ENCODE measurements at places on chromosomes 3 and 15.

GRCh38 chr15:80977627-80978036, 12.0 kb downstream of the MESD start:
- peak; percentile 74 for DNase-seq

- DNase-seq, result no peak
These were observed 113.4 kb downstream of the CD47 start for GRCh38 chr3:107977221-107978130.

DNA sequence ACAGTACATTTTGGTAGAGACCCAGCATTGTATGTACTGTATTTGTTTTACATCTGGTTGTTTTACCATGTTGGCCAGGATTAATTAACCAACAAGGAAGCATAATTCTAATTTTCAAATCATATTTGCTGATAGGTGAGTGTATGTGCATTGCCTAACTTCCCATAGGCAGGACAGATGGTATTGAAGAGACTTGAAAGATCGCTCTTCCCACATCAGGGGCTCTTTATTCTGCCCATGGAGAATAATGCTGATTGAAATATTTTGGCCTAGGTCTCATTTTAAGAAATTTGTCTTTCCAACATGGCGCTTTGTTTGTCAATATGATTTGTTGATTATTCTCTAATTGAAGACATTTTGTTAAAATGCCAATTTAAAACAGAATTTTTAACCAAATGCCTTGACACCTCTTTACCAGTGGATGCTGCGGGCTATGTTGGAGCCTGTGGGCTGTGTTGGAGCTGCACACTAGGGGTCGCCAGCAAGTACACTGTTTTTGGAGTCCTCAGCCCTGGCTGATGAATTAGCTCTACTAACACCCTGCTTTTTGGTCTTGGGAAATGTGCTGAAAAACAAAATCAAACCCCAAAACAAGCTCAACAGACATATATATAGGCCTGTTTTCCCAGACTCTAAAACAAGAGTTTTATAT, 5.3 kb downstream of the P2RY12 start:
- peak; percentile 13 for DNase-seq

DNA sequence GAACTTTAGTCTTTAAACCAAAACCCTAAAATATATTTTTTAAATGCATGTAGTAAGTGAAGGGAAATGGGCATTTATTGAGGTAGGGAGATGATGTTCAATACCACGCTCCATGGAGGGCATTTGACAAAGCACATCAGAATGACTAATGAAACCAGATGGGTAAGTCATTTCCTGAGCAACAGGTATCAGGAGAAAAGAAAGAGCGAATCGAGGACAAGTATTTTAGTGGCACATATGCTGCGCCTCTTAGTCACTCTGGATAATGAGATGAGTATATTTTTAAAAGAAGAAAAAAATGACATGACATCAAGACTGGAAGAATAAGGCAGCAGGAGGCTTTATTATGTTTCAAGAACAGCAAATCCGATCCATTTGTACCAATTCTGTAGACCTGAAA, 129.0 kb upstream of the ARHGEF3 start:
- DNase-seq, result no peak

DNA sequence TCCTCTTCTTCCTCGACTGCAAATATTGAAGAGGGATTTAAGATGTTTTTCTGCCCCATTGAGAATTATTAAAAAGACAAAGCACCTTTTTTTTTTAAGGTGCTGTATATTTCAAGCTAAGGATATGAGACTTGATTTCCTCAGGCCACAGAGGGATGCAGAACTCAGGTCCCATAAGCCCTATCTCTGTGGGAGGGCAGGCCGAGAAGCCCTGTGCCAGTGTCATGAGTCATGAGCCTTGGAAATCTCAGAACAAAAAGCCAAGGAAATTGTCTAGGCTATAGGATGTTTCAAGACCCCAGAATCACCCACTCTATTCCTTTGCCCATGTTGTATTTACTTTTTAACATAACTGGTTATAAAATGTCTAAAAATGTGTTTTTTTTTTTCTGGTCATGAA, 7.3 kb downstream of the ESYT3 start:
- no peak for DNase-seq

- DNase-seq, result no peak
These were observed 72.6 kb upstream of the CTXND1 start for GRCh38 chr15:80324545-80325080.

DNA sequence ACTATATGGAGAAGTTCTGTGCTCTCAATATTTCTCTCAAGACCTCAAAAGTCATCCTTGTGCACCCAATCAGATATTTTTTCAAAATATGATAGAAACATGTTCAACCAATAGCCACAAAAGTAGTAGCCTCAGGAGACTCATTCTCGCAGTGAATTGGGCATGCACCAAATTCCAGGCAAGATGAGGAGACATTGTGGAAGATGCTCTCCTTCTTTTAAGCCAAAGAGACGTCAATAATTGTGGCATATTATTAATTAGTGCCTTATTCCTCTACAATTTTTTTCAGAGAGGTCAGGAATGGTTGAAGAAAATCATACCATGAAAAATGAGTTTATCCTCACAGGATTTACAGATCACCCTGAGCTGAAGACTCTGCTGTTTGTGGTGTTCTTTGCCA, at the start of gene OR5K2:
OR5K2 (plus strand) TSS at position 301 of the 400 bp plus-strand sequence; CDS start at position 301, 0 bp downstream.
- DNase-seq, result no peak

- DNase-seq, result no peak
These were observed 14.8 kb downstream of the FYCO1 start for GRCh38 chr3:45980819-45981218.

DNA sequence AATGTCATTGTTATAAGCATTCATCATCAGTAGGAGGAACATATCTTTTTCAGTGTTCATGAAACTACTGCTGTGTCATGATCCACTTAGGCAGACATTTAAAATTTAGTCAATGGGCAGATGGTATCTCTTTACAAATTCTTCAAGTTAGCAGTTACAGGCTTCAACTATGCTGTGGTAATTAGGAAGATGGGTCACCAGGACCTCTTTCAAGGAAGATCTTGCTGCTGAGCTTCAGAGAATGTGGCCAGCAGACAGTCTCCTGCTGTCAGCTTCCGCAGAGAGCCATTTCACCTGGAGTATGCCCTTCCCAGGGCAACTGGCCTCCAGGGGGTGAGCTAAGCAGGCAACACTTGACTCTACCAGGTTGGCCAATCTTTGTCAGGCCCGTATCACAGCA, 19.4 kb downstream of the IFT57 start:
- DNase-seq, result no peak

DNA sequence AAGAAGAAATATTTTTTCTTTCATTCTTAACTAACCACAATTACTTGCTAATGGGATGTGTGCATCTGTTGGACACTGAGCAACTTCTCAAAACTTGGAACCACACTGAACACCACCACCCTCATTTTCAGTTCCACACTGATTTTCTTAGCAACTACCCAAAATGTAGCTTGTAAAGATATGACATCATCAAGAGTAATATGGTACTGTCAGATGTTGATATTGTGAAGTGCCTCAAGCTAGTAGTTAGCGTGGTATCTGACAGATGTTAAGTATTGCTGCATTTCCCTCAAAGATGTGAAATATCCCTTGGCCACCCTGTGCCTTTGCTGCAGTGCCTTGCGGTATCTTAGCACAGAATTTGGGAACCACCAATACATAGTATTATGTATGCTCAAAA, 9.3 kb downstream of the RFTN1 start:
- DNase-seq, result no peak

DNA sequence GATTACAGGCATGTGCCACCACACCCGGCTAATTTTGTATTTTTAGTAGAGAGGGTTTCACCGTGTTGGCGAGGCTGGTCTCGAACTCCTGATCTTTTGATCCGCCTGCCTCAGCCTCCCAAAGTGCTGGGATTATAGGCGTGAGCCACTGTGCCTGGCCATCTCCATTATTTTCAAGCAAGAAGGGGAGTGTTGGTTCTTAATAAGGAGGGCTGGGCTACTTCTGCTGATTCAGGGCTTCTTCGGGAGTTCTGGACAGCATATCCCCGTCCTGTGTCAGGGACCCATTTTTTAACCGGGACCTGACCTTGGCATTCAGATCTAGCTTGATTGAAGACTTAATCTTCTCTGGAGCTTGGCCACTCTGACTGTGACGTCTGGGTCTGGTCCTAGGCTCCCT, 74.1 kb upstream of the SYN2 start:
- DNase-seq, result no peak

- DNase-seq, result peak; percentile 82
These were observed at the start of gene CSK for GRCh38 chr15:74781431-74782258. Gene CSK (plus strand): TSS chr15:74782080. CDS start chr15:74798298, 16,218 bp downstream.

DNA sequence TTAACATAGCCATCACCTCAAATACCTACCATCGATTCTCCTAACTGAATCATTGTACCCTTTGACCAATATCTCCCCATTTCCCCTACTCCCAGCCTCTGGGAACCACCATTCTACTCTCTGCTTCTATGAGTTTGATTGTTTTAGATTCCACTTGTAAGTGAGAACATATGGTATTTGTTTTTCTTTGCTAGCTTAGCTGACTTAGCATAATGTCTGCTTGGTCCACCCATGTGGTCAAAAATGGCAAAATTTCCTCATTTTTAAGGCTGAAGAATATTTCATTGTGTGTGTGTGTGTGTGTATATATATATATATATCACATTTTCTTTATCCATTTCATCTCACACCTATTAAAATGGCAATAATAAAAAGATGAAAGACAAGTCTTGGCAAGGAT, 469.3 kb downstream of the FHIT start:
- no peak for DNase-seq

DNA sequence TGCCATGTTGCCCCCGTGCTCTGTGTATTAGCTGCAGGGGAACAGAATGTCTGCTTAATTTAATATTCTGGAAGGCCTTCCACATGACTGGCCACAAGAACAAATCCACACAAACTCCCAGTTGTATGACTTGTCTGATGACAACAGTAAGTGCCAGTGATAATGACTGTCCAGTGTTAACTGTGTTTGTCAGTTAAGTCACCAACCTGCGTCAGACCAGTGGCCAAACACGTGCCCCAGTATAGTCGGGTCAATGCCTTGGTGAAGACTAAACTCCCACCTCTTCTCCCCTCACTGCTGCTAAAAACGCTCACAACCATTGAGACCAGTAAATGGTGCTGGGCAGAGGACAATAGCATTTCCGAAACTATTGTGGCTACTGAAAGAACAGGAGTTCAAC, 9.8 kb upstream of the ATP13A5 start:
- no peak for DNase-seq

- no peak for DNase-seq
These were observed 93.3 kb upstream of the SLC7A14 start for GRCh38 chr3:170679190-170679589.

DNA sequence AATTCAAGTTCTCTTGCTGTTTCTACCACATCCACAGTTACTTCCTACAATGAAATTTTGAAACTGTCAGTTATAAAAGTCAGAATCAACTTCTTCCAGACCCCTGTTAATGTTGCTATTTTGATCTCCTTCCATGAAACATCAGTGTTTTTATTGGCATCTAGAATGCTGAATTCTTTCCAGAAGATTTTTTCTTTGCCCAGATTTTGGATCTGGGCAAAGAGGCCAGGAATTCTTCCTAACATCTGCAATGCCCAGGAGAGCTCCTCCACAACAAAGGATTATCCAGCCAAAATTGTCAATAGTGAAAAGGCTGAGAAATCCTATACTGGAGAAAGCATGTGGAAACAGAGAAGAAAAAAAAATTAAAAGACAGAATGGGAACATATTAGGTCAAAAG, 75.5 kb downstream of the SERPINI1 start:
- no peak for DNase-seq

- DNase-seq, result peak; percentile 90
These were observed 18.8 kb upstream of the IQSEC1 start for GRCh38 chr3:13091898-13092611.

DNA sequence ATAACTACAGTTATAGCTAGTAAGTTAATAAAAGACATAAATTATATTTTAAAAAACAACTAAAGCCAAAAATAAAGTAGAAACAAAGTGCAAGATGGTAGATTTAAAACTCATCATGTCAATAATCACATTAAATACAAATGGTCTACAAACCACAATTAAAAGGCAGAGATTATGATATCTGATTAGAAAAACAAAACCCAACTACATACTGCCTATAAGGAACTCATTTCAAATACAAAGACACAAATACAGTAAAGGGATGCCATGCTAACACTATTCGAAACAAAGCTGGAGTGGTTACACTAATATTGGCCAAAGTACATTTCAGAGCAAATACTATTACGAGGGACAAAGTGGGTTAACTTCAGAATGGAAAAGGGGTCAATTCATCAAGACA, 426.5 kb downstream of the SHQ1 start:
- DNase-seq, result no peak

- no peak for DNase-seq
These were observed 462.1 kb upstream of the NR2F2 start for GRCh38 chr15:95868450-95868849.

- DNase-seq, result no peak
These were observed 28.3 kb downstream of the FOXL2NB start for GRCh38 chr3:138975351-138975750.

DNA sequence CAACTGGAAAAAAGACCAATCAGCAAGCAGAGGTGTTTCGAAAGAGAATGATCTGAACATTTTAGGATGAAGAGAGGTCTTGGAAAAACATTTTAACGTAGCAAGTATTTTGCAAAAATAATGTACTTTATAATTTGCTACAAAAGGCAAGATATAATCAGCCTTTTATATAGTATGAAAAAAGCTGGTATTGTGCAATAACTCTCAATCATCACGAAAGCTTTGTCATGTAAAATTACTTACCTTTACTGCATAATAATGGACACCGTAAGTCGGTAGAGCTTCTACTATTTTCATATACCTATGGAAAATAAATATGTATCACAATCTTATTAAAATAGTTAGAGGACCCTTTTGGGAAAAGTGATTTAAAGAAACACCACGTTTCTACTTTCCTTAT, 95.7 kb upstream of the LMOD3 start:
- no peak for DNase-seq

DNA sequence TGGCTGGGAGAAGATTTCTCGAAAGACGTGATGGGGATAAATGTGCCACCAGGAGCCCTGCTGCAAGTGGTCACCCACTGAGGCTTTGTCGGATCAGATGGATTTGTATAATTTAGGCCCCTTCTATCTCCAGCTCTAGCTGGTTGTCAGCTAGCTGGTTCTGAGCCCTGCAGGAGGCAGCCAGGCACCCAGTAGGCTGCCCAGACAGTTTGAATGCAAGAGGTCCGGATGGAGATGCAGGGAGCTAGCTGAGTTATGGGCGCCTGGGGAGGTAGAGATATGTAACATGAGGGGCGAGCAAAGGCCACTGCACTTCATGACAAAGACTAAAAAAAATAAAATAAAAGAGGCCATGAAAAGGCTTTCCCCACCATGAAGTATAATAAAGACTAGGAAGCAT, 35.1 kb upstream of the ADPGK start:
- DNase-seq, result no peak

- no peak for DNase-seq
These were observed 45.5 kb downstream of the GPR149 start for GRCh38 chr3:154384479-154384878.

- DNase-seq, result no peak
These were observed 81.9 kb downstream of the MITF start for GRCh38 chr3:69821133-69821532.

GRCh38 chr3:34141841-34142337, 343.5 kb downstream of the PDCD6IP start:
- DNase-seq, result no peak

- DNase-seq, result no peak
These were observed 499.1 kb downstream of the ROBO2 start for GRCh38 chr3:77539014-77539413.

Data from psoas muscle (tissue), 8 donors.